ENCODE measurements at places on chromosomes 3 and 15.
A peak's percentile ranks its signal among the peaks of the same experiment; 100 is the strongest.

DNA sequence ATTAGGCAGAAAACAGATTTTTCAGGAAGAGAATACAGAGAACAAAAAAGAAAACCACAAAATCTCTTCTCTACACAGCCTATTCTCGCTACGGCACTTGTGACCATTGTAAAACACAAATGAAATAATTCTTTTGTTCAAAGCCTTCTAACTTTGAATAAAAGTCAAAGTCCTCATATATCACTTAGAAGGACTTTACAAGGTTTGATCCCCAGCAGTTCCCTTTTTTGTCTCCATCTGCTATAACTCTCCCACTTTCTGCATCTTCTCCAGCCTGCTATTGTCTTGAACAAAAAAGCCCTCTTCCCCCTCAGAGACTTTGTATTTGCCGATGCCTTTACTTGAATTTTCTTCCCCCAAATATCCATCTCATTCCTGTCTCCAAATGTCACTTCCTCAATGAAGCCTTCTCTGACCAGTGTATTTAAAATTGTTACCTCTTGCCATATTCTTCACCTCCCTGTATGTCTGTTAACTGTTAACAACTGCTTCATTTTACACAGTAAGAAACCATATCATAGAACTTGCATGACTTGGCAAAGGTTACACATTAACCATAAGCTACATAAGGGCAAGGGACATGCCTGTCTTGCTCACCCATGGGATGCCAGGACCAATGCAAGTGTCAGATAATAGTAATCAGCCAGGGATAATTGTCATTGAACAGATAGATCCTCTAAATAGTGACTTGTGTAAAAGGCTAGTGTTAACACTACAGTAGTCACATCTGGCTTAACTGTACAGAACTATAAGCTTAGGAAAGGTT is 122.4 kb downstream of the CBLB start:
- DNase-seq = no peak

DNA sequence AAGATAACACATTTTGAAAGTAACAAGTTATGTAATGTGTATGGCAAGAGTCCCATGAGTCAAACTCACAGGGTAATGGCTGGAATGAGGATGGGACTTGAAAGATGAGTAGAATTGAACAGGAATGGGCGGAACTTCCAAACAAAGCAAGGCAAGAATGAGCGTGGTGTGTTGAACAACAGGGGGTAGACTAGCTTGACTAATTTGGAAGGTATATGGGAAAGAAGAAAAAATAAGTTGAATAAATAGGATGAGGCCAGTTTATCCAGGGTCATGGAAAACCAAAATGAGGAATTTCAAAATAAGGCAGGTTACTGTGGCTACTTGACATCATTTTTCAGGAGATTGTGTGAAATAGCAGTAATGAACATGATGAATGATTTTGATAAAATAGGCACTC is 2.5 kb upstream of the DPH6 start:
- DNase-seq = no peak

- DNase-seq = peak; percentile 51
These were observed 533.0 kb upstream of the SEMA6D start for GRCh38 chr15:47184003-47184907.

GRCh38 chr15:66014022-66014421 is 144.7 kb downstream of the RAB11A start:
- DNase-seq = no peak

GRCh38 chr3:39101022-39101689 is 6.3 kb downstream of the GORASP1 start:
- peak; percentile 15 for DNase-seq

GRCh38 chr3:61940236-61940635 is 378.9 kb downstream of the PTPRG start:
- no peak for DNase-seq

- DNase-seq = no peak
These were observed 721 bp downstream of the CSTA start for GRCh38 chr3:122325769-122326168.

DNA sequence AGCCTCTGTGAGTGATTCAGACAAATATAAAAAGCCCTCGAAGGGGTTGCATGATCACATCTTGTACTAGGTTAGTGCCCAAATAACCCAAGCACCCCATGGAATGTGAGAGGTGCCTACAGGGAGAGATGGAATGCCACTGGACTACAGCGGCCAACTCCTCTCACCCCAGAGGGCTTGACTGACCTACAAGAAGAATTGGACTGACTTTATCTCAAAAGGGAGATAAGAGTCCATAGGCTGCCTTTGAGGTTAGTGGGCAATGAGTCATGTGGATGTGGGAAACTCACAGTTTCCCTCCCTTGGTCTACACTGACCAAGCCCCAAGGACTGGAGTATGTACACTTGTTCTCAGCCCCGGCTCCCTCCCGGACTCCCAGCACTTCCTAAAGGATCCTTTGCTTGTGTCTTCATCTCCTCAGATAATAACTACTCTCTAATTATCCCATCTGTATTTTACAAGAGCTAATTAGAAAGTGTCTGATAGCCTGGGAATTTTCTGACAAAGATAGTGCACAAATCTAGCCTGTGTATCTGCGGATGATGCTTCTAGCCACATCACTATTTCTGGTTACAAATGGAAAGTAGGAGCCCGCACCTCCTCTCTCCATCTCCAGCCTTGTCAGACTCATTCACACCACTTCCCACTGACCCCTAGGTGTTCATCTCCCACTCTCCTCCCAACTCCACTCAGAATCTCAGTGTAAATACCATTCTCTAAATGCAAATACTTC is 547.8 kb upstream of the TBL1XR1 start:
- no peak for DNase-seq

GRCh38 chr3:69869643-69870042 is 129.9 kb upstream of the SAMMSON start:
- DNase-seq = no peak

DNA sequence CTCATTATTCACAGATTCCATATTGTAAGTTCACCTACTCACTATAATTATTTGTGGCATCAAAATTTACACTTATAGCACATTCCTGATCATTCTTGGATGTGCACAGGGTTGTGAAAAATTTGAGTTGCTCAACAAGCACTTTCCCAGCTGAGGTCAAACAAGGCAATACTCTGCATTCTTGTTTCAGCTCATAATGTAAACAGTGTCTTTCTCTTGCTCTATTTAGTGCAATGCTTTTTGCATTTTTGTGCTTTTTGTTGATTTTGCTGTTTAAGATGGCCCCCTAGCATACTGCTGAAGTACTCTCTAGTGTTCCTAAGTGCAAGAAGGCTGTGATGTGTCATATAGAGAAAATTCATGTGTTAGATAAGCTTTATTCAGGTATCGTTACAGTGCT is 66.7 kb upstream of the TNIK start:
- DNase-seq = no peak

- DNase-seq = no peak
These were observed 4.3 kb downstream of the MECOM start for GRCh38 chr3:169659096-169659819.

- peak; percentile 50 for DNase-seq
These were observed 26.0 kb upstream of the CA12 start for GRCh38 chr15:63407612-63408011.

DNA sequence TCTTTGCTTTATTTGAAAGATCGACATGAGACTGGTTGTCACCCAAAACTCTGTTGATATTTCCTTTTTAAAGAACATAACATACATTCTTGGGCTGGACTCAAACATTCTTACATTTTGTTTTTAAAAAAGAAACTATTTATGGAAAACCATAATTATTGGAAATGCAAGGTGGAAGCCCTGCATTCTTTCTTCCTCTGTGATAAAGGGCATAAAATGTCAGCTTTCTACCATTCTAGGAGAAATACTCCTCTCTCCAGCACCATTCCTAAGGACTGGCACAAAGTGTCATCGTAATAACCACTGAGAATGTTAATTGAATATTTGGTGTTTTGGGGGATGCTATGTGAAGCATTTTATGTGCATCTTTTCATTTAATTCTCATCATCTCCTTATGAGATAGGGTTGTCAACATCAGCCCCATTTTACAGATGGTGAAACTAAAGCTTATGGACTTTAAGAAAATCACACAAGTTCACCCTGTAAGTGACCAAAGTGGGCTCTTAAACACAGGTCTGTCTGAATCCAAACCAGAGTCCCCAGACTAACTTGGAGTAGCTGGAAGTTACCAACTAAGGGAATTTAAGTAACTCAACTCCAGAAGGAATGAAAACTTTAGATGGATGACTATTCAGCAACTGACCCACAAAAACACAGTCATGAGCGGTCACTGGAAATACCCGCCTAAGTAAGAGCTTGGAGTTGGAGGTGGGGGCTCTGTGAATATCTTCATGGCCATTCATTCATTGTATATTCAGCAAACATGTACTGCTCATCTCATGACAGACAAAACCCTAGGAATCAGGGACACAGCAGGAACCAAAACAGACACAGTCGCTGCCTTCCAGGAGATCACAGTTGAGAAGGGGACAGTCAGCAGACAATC is 45.9 kb upstream of the LMCD1 start:
- DNase-seq = no peak

DNA sequence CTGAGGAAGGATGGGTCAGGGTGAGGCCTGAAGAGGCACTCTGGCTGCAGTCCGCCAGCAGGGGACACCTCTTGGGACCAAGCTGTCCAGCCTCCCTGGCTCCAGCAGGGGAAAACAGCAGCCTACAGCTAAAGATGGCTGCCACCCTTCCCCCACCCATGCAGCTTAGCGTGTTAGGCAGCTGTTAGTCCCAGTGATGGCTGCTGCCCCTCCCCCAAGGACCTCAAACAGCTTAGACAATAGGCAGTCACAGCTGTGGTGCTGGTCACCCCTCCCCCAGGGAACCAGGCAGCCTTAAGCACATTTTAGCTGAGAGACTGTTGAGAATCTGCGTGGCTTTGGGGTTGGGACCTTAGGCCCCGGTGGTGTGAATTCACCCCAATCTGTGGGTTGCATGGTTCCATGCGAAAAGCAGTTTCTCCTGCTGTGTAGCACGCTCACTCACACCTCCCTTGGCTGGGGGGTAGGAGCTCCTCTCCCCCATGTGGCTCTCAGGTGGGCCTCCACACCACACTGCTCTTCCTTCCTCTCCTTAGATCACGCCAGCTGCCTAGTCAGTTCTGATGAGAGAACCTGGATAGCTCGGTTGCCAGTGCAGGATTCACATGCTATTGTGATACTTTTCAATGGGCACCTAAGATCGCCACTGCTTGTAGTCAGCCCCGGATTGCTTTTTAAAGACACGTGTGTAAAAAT is 140.5 kb upstream of the CADPS start:
- DNase-seq = peak; percentile 32

- DNase-seq = no peak
These were observed 166.6 kb upstream of the ZNF717 start for GRCh38 chr3:75951941-75952340.

GRCh38 chr3:114449271-114450007 is 155.6 kb downstream of the TIGIT start:
- peak; percentile 29 for DNase-seq

- DNase-seq = no peak
These were observed 4.2 kb upstream of the FGF7 start for GRCh38 chr15:49418811-49419210.

DNA sequence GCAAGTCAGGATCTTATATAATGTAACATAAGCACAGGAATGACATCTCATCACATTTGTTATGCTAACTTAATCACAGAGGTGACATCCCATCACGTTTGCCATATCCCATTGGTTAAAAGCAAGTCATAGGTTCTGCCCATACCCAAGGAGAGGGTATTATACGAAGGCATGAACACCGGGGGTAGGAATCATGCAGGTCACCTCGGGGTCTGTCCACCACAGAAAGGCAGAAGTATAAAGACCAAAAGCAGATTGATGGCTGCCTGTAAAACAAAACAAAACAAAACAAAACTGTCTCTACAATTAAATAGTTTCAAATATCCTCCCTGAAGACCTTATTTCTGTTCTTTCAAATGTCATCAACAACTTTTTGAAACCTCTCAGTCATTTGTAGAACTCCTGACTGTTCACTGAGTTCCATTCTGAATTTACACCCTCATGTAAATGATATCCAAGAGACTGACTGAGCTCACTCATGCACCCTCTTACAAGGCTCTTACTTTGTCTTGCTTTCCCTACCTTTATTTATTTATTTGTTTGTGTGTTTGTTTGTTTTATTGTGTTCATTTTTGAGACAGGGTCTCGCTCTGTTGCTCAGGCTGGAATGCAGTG is 22.7 kb upstream of the ZNF639 start:
- no peak for DNase-seq

DNA sequence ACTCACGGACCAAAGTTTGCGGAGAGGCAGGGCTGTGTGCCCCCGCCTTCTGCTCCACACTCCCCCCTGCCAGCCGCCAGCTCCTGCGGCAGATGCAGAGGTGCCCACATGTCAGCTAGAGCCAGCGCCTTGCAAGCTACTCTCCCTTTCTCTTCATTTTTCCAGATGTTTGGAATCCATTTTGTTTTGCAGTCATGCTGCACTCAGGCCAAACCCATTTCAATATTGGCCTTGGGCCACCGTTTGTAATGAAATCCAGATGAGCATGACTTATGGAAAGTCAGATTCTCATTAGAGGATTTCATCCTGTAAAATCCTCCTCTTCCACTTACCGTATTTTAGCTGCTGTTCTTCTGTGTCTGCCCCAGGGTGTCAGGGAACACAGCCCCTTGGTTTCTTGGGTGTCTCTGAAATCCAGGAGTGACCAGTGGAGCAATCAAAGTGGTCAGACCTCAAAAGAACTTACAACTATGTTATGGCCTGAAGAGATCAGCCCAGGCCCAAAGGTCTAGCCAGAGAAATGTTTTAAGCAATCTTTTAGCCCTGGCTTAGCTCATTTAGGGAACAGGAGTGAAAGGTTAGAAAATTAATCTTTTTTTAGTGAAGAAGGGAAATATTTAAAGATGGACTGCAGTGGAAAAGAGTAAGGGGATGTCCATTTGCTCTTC is 65.8 kb downstream of the AAGAB start:
- DNase-seq = no peak

DNA sequence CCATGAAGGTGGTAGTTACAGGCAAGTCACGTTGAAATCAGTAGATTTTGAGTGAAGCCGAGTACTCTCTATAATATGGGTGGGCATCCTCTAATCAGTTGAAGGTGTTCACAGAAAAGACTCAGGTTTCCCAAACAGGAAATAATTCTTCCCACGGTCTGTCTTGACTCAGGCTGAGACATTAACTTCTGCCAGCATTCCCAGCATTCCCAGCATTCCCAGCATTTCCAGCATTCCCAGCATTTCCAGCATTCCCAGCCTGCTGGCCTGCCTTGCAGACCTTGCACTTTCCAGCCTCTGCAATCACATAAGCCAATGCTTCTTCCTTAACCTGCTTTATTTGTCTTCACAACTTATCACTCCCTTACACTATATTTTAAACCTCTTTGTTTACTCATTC is 542.3 kb upstream of the ROBO2 start:
- no peak for DNase-seq

GRCh38 chr15:29922191-29922590 is 99.9 kb upstream of the TJP1 start:
- no peak for DNase-seq

DNA sequence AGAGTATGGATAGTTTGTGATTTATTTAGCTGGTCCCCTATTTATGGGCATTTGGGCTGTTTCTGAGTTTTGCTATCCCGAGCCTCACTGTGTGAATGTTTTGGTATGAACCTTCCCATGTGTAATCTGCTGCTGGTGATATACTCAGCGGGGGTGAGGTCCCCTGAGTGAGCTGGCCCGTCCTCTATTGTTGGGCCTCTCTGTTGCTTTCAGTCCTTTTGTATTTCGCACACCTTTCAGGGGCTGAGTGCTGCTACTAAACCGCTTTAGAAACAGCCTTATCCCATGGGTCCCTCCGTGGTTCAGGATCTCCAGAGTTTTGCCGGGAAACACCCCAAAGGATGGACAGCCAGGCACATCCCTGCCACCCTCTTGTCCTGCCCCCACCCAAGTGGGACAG is 94.5 kb downstream of the WNT7A start:
- no peak for DNase-seq
